Right hindlimb (tissue), 1 donor: ENCODE measurements at places on chromosomes 2 and 18.
A peak's percentile ranks its signal among the peaks of the same experiment; 100 is the strongest.

- DNase-seq: peak; percentile 70
Observed at GRCh38 chr2:113225263-113226259, 51.8 kb downstream of the PSD4 start.

GRCh38 chr2:45567288-45567963 lies 43.6 kb downstream of the SRBD1 start:
- no peak for DNase-seq

DNA sequence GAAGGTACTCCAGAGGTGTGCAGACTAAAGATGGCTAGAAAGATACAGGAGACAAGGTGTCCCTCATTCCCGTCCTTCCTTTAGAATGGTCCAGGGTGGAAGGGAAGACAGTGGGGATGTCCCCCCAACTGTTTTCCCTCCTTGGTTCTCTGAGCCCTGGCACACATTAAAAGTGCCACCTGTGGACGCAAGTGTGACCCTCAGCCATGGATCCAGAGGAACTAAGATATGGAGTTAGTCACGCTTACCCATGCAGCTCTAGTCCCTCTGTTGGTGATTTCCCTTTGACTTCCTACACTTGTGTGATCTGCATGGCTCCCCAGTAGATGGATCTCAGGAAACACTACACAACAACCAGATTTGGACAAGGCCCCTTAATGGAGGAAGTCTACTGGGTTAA lies 113.1 kb upstream of the SRD5A2 start:
- DNase-seq: no peak

GRCh38 chr2:8259841-8260178 lies 422.0 kb upstream of the ID2 start:
- DNase-seq: no peak

GRCh38 chr2:105857076-105857740 lies 112.5 kb downstream of the NCK2 start:
- DNase-seq: no peak

DNA sequence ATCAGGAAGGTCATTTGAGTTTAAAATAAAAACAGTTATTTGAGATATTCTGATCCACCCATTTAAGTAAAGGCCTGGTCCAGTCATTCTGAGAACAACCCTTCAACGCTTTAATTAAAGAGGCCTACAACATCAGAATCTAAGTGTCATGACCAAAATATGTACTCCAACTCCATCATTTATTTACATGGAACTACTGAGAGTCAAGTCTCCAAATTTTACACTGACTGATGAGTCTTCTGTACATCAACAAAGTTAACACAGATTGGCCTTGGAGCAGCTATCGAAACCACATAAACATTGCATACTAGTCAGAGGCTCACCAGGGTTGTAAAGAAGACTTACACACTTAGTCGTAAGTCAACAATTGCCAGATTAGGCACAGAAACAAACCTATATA lies 37.1 kb downstream of the PIEZO2 start:
- no peak for DNase-seq

- no peak for DNase-seq
Observed at GRCh38 chr2:65437392-65438135, 5.2 kb upstream of the SPRED2 start.

DNA sequence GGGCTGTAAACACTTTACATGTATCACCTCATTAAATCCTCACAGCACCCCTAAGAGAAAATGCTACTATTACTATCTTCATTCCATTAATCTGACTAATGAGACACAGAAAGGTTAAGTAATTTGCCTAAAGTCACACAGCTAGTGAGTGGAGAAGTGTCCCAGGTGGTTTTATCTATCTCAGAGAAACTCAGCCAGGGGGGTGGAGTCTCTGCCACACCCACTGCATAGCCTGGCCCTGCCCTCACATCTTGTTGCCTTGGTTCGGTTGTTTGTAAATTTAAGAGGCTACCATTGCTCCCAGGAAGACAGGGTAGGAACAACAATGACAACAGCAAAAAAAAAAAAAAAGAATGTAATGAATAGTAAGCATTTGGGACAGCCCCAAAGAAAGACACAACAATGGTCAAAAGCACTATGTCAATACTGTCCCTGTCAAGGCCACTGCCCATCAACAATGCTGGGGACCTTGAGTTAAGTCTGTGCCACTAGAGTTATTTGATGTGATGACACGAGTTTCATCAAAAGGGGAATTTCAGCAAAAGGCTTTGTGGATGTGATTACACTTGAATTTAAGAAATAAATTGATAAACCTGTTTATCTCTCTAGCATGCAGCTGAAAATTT lies 17.5 kb downstream of the CYRIA start:
- DNase-seq: no peak

- no peak for DNase-seq
Observed at GRCh38 chr2:74850496-74851190, 16.7 kb downstream of the HK2 start.

DNA sequence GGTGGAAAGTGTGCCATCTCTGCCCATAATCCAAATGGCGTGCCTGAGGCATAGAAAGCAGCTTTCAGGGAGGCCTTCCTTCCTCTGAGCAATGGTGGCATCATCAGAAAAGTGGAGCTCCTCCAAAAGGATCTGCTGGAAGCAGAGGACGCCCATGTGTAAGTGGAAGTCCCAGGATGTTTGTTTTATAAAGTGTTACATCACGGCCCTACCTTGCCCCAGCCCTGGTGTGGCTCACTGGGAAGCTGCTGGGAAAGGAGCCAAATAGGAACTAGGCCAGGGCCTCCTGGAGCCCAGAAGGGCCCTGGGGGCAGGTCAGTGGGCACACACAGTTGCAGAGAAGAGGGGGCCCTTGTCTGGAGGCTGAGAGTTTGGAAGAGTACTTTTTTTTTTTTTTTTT lies 4.2 kb upstream of the ODC1 start:
- DNase-seq: no peak

GRCh38 chr18:28108254-28108653 lies 68.7 kb downstream of the CDH2 start:
- DNase-seq: no peak
